ENCODE measurements at places on chromosomes 12 and 14.

GRCh38 chr12:21618566-21618965, 13.9 kb upstream of the GYS2 start:
- no peak for DNase-seq

DNA sequence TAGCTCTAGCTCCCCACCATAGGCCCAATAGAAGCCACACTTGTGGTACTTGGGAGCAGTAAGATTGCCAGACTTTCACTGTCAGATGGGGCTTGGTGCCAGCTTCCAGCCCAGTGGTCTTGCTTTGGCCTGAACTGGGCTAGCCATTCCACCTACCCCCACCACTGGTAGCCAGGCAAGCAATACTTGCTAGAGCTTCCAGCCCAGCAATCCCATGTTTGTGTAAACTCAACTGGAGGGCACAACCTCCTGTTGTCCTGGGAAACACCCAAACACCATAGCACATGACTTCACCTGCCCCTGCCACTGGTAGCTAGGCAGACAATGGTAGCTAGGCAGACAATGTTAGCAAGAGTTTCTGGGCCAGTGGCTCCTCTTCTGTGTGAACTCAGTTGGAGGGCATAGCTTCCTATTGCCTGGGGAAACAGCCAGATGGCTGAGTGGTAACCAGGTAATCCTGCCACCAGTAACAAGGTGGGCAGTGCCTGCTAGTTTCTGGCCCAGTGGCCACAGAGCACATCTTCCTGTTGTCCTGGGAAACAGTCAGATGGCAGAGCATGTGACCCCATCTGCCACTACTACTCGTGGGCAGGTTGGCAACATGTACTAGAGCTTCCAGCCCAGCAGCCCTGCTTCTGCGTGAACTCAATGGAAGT, 5.6 kb upstream of the OR6C76 start:
- no peak for DNase-seq

- DNase-seq, result no peak
Measured at GRCh38 chr14:66101662-66102061, 384.5 kb upstream of the CCDC196 start.

- no peak for DNase-seq
Measured at GRCh38 chr12:127334365-127334764, 932.6 kb upstream of the TMEM132C start.

DNA sequence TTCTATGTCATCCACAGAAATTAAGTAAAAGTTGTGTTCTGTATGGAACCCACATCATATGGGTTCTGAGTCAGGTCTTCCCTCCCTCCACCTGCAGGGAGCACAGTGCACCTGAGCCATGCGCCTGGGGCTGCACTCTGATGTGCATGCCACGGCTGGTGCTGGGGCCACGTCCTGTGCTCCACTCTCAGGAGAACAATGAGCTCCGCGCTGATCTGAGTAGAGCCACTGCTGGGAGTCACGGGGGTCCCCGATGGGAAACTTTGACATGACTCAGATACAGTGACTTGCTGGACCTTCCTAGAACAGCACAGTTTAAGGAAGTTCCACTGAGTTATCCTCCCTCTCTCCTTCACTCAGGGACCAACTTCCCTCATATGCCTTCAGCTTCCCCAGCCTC, 683.4 kb downstream of the TMEM121 start:
- no peak for DNase-seq

DNA sequence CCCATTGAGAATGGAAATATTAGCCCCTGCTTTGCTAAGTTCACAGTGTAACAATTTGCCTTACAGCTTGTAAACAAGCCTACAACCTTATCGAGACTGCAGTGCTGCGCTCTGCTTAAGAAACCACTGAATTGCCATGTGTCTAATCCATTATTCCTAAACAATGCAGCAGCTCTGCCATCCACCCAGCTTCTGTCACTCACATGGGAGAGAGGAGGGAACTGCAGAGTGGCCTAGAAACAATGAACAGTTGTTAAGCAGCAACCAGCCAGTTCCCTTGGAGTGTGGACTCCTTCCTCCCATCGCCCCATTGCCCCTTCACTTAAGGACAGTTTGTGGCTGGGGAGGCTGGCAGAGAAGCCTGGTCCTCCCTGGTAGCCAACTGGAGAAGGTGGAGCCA, 42.9 kb downstream of the TESPA1 start:
- no peak for DNase-seq

GRCh38 chr12:32504591-32504990, 105.2 kb downstream of the FGD4 start:
- no peak for DNase-seq

GRCh38 chr12:88493636-88494035, 86.6 kb downstream of the KITLG start:
- no peak for DNase-seq

- DNase-seq, result no peak
Measured at GRCh38 chr14:22887260-22887989, 4.4 kb downstream of the REM2 start.
